Midbrain (tissue), 1 donor: ENCODE measurements at places on chromosomes 1 and 21.

GRCh38 chr21:10521091-10521598, at the start of gene TPTE:
Gene TPTE (plus strand): TSS chr21:10521583. CDS start chr21:10538724, 17,141 bp downstream.
- no peak for DNase-seq

DNA sequence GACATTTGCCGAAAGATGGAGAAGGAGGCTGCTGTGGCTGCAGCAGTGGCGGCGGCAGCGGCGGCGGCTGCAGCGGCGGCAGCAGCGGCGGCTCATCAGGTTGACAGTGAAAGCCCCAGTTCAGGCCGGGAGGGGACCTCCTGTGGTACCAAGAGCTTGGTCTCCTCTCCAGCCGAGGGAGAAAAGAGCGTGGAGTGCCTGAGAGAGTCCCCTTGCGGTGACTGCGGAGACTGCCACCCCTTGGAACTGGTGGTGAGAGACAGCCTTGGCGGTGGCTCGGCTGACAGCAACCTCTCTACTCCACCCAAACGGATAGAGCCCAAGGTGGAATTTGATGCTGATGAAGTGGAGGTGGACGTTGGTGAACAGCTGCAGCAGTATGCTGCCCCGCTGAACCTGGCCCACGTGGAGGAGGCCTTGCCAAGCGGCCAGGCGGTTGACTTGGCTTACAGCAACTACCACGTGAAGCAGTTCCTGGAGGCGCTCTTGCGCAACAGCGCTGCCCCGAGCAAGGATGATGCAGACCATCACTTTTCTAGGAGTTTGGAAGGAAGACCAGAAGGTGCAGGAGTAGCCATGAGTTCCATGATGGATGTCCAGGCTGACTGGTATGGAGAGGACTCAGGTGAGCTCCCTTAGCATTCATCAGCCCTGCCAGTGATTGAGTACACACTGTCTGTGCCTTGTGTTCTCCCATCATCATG, 6.3 kb downstream of the ZBTB8B start:
- peak; percentile 11 for DNase-seq

DNA sequence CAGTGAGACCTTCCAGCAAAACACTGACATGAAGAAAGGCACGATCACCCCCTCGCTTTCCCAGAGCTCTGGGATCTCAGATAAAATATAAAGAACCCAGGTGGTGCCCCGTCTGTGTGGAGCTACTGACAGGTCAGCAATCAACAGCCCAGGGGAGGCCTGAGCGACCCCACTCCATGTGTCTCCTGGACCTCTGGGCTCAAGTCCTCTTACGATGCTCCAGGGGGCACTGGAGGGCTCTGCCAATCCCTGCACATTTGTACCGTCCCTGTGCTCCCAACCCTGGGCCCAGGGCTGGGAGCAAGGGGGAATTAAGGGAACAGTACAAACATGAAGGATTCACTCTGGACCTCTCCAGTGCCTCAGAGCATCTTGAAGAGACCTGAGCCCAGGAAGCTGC, 12.5 kb downstream of the S100A7A start:
- no peak for DNase-seq

DNA sequence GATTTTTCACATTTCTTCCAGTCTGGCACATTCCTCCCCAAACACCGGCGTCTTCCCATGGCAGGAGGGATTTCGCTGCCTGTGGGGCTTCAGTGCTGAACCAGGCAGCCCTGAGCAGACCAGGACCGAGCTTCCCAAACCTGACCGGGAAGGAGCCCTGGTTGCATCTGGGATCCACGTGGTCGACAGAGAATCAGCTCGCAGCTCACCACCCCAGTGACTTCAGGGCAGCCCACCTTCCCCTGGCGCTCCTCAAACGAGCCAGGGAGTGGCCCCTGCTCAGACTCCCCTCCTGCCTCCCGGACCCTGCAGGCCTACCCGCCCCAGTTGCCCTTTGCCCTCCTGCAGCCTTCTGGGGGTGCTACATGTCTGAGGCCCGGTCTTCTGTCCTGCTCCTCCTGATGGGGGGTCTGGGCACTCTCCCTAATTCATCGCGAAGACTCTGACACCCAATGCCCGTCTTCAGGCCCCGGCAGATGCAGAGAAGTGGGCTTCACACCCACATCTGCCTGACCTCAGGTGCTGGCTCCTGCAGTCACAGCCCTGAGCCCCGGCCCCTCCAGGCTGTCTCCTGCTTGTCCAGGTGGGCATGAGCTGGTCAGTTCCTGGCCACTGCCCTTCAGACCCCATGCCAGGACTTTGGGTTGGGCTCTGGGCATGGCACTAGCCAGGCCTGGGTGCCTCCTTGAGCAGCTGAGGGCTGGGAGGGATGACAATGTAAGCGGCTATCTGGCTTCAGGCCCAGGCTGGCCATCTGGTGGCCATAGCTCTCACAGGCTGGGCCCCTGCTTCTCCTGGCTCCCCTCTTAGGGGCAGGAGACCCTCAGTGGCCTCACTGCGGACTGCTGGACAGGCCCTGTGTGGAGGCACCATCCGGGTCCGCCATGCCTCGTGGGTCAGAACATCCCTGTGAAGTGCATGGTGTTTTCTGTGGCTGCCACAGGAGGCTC, 26.1 kb upstream of the PRSS38 start:
- no peak for DNase-seq

- no peak for DNase-seq
These were observed 39.5 kb downstream of the ACOT7 start for GRCh38 chr1:6353955-6354658.

GRCh38 chr1:149844101-149844500, 55.3 kb upstream of the BOLA1 start:
- DNase-seq: no peak

DNA sequence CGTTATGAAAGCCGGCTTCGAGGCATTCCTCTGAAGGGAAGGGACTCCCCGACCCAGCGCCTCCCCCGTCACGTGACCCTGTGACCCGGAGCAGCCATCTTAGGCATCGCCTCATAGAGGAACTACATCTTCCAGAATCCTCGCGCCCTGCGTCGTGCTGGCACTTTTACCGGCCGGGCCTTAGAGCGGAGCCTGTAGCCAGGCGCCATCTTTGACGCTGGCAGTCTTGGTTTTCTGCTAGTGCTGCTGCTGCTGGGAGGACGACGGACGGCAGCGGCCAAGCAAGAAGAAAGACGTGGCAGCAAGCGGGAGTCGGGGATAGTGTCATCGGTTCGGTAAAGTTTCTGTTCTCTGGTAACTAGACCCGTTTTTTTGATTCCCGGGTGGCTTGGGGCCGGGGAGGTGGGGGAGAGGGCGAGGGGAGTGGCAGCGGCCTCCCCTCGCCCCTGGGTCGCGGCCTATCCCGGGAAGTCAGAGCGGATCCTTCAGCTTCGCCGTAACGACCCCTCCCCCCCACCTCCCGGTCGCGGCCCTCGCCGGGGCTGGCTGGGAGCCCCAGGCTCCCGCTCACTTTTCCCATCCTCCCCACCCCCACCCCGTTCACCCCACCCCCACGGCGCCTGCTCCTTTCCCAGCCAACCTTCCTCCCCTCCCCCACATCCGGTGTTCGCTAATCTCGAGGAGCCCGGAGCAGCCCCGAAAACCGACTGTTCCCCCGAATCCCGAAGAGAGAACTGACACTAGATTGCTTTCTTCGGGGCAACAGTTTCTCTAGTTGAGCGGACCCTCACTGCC, at the start of the genes ZBED6 and ZC3H11A:
TSS of gene ZBED6 (plus strand) at position 183 of the 795 bp plus-strand sequence. CDS start 1,900 bp downstream, outside the sequence.
TSS of gene ZC3H11A (plus strand) at position 183 of the 795 bp plus-strand sequence. CDS start 21,448 bp downstream, outside the sequence.
- DNase-seq: peak; percentile 98

DNA sequence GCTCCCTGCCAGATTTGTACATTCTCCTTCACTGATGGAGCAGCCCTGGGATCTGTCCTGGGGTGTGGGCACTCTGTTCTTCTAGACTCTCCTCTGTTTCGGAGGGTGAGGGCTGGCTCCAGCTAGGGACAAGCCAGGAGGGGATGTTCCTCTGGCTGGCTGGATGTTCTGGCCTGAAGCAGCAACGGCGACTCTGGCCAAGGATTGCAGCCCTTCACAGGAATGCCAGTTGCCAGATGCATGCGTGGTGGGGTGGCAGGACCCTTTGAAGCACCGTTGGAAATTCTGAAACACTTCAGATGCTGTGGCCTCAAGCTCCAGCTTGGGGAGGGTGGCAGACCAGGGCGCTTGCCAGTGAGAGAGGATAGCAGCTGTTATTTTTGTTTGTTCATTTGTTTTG, 210.9 kb downstream of the TRABD2B start:
- no peak for DNase-seq

DNA sequence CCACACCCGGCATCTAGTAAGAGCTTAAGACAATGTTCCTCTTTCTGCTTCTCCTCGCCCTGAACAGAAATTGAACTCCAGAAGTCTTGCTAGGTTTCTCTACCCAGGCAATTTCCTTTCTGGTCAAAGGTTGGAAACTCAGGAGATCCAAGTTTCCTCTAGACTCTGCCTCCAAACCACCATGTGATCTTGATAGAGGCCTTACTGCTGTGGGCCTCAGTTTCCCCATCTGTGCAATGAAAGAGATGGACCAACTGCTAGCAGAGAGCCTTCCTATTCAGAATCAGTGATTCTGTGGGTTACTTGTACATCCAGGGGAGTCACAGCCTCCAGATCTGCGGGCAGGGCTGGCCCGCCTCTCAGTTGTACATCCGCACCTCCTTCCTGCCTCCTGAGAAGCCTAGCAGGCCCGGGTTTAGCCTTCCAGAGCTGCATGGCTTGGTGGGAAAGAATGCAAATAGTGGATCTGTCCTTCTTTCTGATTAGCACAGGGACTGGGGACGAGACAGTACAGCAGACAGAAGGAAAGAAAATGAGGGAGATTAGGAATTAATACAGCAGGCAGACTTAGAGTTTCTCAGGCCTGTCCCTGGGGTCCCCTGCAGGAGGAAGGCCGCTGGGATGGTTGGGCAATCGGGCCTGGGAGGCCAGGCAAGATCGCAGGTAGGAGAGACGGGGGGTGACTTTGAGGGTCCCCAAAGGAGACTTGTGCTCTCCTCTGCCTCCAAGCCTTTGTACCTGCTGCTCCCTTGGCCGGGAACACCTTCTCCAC, 83.9 kb downstream of the PAX7 start:
- DNase-seq: no peak

DNA sequence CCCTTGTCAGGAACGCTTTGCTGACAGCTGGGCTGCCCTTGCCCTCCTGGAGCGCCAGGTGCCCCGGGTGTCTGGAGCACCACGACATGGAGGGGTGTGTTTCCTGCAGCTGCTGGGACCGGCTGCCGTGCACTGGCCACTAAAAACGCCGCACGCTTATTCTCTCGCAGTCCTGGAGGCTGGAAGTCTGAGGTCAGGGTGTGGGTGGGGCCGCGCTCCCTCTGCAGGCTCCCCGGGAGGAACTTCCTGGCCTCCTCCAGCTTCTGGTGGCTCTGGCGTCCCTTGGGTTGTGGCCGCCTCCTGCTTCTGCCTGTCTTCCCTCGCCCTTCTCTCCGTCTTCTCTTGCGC, 28.0 kb upstream of the PLCH2 start:
- DNase-seq: no peak

DNA sequence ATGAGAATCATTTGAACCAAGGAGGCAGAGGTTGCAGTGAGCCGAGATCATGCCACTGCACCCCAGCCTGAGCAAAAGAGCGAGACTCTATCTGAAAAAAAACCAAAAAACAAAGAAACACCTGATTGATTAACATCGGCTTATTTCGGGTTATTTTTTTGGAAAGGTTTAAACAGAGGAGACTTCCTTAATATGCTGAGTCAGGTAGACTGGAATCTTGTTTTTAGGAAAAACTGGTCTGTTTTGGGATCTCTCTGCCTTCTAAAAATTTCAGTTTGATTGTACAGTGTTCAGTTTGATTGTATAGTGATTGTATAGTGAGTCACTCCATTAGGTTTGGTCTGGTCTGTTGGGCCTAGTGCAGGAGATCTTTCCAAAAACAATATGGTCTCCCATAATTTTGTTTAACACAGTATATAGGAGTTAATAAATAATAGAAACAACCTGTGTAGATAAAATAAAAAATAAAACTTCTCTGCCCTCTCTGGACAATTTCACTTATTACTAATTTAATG, 196.3 kb upstream of the CHRM3 start:
- DNase-seq: no peak

DNA sequence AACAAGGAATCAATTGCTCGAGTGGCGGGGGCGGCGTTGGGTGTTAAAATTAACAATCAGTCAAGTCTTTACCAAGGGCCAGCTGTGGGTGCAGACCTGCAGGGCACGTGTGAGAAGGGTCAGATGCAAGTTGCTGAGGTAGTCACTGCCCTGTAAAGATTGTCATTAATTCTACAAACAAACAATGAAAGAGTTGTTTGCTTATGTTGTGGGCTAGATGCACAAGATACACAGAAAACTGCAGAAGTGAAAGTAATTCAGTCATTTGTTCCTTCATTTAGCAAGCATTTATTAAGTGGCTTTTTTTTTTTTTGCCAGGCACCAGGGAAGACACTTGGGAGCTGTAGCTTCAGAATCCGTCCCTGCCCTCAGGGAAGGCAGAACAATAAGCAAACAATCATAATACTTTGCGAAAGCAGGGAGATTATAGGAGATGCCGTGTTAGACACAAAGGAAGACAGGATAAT, 79.5 kb downstream of the NR5A2 start:
- DNase-seq: no peak

- DNase-seq: peak; percentile 85
These were observed 25.5 kb upstream of the MTMR11 start for GRCh38 chr1:149962039-149962647.

DNA sequence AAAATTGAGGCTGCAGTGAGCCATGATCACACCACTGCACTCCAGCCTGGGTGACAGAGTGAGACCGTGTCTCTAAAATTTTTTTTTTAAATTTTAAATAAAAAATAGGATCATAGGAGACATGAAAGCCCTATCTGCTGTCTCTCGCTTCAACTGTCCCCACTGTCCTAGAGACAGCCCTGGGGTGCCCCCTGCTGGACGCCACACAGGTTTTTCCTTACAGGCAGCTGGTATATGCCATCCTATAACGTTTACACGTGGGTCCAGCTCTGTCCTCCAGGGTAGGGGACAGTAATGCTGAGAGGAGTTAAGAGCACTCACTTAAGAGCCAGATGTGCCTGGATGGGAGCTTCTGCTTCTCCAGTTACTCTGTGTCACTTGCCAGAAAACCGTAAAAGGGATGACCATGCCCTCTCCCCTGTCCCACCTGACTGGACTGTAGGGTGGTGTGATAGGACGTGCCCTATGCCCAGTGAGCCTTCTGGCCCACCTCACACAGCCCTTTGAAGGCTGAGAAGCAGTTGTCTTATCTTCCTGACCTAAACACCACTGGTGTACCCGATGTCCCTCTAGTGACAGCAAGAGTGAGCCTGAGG, 8.5 kb downstream of the FBXO2 start:
- DNase-seq: peak; percentile 81

GRCh38 chr1:97632776-97633175, 288.1 kb downstream of the DPYD start:
- DNase-seq: no peak

DNA sequence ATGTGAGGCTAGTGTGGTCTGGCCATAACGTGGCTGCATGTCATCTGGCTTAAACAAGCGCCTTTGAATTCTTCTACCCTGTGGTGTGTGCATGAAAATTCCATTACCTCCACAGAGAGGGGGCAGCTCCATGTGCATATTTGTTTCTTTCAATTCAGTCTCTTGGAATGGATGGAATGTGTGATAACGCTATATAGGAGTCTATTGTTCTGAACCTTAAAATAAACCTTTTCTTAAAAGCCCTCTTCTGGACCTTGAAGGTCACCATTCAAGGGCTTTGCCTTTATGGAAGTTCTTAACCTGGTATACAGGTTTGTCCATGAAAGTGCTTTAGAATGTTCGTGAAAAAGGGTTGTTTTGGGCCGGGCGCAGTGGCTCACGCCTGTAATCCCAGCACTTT, 118.2 kb upstream of the ADGRL2 start:
- DNase-seq: no peak
